WTC11 (cell line): ENCODE measurements at places on chromosomes 4 and X.

GRCh38 chr4:185137233-185137925 is 5.7 kb upstream of the SLC25A4 start:
- DNase-seq = no peak

- no peak for DNase-seq
Measured at GRCh38 chr4:124435274-124435950, 277.1 kb downstream of the ANKRD50 start.

GRCh38 chrX:20007962-20008622 is 17.2 kb upstream of the BCLAF3 start:
- DNase-seq = no peak

DNA sequence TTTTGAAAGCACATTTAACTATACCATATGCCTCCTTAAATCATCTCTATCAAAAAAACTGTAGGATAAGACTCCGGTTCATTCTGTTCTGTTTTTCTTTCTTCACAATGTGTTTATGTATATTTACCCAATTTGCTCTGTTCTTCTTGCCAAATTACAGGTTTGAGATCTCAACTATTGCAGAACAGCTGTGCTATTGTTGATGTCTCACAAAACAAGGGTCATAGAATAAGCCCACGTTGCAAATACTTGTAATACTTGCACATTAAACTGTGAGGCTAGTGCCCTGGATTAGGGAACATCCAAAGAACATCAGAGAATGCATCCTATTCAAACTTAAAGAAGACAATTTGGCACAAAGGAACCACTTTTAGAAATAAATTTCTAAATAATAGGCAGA is 45.4 kb downstream of the ANTXR2 start:
- no peak for DNase-seq

DNA sequence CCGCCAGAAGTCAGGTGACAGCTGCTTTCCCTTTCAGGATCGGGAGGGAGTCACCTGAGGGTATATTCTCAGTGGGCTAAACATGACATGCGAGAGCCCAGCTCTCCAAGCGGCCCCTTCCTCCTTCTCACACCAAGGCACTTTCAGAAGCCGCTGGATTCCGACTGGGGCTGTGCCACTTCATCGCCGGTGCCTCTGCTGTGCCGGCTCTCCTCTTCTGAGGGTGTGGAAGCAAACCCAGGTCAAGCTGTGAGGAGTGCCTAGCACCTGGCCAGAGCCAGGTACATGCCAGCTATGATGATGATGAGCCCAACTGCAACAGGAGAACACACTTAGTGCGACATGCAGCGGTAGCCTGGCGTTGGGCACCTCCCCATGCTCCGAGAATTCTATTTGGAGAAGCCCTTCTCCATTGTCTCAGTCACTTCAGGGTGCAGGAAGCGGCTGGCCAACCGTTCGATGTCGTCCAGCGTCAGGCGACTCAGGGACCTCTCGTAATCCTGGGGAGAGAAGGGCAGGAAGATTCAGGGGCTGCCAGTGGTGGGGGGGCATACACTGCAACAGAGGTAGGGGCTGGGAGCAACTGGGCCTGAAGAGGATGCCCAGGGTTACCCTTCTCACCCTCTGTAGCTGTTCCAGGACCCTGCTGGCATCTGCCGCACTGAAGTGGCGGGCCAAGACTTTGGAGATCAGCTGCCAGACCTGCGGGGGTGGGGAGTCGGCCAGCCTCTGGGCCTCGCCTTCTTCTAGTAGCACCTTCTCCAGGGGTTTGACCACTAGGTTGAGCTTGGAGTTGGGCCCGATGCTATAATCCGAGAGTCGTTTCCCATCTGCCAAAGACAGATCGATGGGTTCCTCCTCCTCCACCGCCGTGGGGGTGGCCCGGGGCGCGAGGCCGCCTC is 1.0 kb downstream of the UBL4A start:
- DNase-seq = no peak

- no peak for DNase-seq
Measured at GRCh38 chr4:112181358-112182000, 36.2 kb downstream of the FAM241A start.

- no peak for DNase-seq
Measured at GRCh38 chr4:187090401-187090800, 366.7 kb upstream of the FAT1 start.
